ENCODE measurements at places on chromosomes 13 and 19. TPM values are rescaled to one million over a fixed set of nuclear protein-coding genes. Genes with fewer than 3 reads are reported as not detected.

DNA sequence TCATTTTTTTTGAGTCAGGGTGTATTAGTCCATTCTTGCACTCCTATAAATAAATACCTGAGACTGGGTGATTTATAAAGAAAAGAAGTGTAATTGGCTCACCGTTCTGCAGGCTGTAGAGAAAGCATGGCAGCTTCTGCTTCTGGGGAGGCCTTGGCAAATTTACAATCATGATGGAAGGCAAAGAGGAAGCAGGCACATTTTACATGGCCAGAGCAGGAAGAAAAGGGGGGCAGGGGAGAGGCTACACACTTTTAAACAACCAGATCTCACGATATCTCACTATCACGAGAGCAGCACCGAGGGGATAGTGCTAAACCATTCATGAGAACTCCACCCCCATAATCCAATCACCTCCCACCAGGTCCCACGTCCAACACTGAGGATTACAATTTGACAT, 44.5 kb upstream of the MIR17HG start:
- DNase-seq: no peak

DNA sequence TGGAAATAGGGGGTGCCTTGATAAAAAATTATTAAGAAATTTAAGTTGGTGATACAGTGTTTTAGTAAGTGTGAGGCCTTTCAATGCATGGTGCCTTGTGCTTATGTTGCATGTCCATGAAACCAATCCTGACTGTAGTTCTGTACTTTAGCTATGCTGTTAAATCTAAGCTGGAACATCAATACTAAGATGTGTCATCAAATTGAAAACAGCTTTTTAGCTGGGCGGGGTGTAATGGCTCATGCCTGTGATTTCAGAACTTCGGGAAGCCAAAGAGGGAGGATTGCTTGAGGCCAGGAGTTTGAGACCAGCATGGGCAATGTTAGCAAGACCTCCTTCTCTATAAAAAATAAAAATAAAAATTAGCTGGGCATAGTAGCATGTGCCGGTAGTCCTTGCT, 930.3 kb upstream of the PCDH9 start:
- DNase-seq: no peak

- no peak for DNase-seq
These were observed 1831.5 kb upstream of the MIR17HG start for GRCh38 chr13:89515948-89516347.

GRCh38 chr19:49820125-49820524, 2.0 kb downstream of the MED25 start:
- no peak for DNase-seq

DNA sequence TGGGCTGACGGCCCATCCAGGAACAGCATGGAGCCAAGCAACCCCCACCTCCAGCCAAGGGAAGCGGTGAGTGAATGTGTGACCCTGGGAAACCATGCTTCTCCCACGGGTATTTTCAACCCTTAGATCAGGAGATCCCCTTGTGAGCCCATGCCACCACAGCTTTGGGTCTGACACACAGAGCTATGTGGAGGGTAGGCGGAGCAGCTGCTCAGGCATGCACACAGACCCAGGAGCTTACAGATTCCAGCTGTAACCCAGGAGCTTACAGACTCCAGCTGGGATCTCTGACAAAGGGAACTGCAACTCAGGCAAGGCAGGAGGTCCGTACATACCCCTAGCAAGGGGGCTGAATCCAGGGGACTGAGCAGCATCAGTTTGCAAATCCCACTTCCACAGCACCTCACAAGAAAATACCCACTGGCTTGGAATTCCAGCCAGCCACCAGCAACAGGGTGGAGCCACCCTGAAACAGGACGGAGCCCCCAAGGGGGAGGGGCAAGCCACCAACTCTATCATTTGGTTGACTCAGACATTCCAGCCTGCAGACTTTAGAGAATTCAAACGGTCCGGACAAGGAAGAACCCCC, 40.8 kb upstream of the RFXAP start:
- no peak for DNase-seq

The ZNF181 gene
- 9.1 TPM for total RNA-seq

The CEACAM16 gene
- not detected for total RNA-seq
